ENCODE measurements at places on chromosomes 12 and 14.
A peak's percentile ranks its signal among the peaks of the same experiment; 100 is the strongest.

- no peak for DNase-seq
Observed at GRCh38 chr14:102986810-102987579, 64.5 kb downstream of the AMN start.

- DNase-seq, result no peak
Observed at GRCh38 chr14:50320283-50320682, 8.2 kb downstream of the DMAC2L start.

DNA sequence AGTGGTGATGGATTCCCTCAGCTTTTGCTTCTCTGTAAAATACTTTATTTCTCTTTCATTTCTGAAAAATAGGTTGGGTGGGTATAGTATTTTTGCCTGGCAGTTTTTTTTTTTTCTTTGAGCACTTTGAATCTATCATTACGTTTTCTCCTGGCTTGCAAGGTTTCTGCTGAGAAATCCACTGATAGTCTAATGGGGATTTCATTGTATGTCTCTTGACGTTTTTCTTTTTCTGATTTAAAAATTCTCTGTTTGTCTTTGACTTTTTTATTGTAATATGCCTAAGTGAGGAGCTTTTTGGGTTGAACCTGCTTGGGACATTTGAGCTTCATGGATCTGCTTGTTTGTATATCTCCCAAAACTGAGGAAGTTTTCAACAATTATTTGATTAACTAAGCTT, 606.0 kb downstream of the KCNH5 start:
- no peak for DNase-seq

- no peak for DNase-seq
Observed at GRCh38 chr14:80404413-80404812, 193.1 kb upstream of the DIO2 start.

GRCh38 chr14:36509069-36509917, 10.7 kb downstream of the NKX2-1 start:
- peak; percentile 13 for DNase-seq

DNA sequence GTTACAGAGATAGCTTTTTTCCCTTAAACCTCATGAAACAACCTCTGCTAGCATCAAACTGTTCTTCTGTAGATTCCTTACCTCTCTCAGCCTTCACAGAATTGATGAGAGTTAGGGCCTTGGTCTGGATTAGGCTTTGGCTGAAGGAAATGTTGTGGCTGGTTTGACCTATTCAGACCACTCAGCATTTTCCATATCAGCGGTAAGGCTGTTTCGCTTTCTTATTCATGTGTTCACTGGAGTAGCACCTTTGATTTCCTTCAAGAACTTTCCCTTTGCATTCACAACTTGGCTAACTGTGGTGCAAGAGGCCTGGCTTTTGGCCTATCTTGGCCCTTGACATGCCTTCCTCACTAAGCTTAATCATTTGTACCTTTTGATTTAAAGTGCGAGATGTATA, 50.7 kb upstream of the NRXN3 start:
- DNase-seq, result no peak

DNA sequence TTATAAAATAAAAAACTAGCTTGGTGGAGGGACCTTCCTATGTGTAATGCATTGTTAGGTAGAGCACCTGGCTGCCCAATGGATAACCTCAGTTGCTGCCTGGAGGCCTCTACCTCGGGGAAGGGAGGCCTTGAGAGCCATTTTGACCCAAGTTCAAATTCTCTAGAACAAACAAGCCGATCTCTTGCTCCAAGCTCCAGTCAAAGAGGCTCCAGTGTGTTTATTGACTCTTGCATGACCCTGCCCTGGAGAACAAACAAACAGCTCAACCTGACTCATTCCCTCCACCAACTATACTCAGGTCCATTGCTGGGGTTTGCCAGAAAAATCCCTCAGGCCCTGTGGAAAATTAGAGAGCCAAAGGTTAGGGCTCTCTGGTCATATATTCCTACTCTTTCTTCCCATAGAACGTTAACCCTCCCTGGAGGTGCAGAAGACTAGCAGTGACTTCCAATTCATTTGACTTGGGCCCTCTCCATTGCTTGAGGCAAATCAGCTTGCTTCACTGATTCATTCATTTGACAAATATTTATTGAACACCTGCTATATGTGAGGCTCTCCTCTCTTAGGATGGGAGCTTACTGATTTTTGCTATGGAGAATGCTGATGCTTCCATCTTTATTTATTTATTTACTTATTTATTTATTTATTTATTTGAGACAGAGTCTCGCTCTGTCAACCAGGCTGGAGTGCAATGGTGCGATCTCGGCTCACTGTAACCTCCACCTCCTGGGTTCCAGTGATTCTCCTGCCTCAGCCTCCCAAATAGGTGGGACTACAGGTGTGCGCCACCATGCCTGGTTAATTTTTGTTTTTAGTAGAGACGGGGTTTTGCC, 73.7 kb upstream of the CISTR start:
- DNase-seq, result no peak

- no peak for DNase-seq
Observed at GRCh38 chr12:47814539-47815170, 5.0 kb downstream of the HDAC7 start.

DNA sequence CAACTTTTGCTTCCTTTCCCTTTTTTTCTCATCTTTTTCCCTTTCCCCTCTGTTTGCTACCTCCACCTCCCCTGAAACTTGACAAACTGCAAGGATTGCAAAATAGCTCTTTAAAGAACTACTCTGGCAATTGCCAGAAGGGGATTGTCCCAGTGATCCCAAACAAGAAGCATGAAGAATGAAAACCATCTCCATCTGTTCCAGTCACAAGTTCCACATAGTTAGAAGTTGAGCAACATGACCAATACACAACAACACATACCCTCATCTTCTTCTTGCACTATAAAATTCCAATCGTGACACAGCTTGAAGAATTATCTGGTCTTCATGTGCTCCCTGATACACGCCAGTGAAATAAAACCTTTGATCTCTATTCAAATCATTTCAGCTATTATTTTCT, 93.7 kb upstream of the USP15 start:
- DNase-seq, result no peak

- DNase-seq, result peak; percentile 60
Observed at GRCh38 chr14:50045039-50045711, 71.2 kb downstream of the VCPKMT start.

- no peak for DNase-seq
Observed at GRCh38 chr12:59408431-59408830, 187.4 kb upstream of the SLC16A7 start.

- no peak for DNase-seq
Observed at GRCh38 chr14:22429546-22430294, 159.3 kb downstream of the DAD1 start.

DNA sequence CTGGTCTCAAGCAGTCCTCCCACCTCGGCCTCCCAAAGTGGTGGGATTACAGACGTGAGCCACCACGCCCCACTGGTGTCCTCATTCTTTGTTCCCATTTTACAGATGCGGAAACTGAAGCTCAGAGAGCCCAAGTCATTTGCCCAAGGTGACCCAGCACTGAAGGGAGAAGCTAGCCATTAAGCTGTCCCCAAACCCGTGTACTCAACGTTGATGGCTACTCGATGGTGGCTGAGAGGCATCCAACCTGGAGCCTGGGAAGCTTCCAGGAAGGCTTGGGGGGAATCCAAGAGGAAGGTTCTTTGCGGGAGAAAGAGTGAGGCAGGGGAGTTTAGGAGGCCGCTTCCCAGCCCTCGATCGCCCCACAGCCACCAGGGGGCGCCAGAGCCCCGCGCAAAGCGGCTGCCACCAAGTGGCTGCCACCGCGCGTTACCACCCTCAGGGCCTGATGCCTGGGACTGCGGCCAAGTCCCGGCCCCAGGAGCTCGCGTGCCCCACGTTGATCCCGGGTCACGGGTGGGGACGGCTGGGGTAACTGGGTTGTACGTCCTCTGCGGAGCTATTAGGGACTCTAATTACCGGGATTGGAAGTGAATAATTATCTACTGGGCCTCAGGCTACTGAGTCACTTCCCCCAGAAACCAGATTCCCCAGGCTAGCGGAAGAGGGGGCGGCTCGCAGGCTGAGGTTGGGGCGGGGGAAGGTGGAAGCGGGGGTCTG, 8.8 kb upstream of the SH2B3 start:
- DNase-seq, result peak; percentile 85

- no peak for DNase-seq
Observed at GRCh38 chr12:46702581-46703344, 123.0 kb downstream of the SLC38A4 start.

DNA sequence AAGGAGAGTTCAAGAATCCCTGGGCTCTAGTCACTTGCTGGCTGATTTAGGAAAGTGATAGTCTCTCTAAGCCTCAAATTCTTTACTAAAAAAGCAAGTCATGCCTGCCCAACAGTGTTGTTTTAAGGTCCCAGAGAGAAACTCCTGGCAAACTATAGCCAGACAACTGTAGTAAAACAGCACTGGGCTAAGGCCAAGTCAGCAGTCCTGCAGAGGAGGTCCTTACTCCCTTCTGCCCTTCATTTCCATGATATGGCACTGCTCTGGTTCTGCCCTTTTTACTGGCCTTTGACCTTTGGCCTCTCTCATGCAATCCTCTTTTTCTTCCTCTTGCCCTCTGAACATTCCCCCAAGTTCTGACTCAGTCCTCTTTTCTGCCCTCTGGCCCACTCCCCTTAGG, 74.9 kb downstream of the VWF start:
- no peak for DNase-seq

DNA sequence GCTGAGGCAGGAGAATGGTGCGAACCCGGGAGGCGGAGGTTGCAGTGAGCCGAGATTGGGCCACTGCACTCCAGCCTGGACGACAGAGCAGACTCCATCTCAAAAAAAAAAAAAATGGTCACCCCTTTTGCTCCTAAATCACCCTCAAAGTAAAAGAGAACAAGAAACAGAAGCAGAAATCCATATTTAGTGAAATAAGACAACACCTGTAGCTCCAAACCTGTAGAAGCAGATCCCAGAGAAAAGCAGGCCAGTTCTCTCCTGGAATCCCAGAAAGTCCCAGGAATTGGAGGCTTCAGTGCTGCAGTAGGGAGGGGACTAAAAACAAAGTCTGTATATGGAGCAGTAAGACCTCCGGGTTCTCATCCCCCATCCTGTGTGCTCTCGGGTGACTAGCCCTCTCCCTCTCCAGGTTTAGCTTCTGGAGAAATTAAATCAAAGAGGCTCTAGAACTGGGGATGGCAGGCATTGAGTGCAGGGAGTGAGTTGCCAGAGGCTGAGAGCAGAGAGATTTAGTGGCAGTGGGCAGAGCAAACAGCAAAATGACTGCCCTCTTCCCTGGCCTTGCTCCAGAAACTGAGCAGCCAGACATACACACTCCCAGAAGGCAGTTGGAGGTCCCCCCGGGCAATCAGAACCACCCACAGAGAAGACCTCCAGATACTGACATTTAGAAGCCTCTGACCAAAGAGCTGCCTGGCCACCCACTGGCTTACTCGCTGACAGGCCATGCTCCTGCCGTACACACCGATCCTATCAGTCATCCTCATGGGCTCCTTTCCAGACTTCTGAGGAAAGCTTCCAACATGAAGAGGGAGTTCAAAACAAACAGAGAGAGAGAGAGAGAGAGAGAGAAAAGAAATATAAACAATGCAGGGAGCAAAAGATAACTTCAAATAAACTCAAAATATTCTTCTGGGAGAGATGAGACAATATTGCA, 6.3 kb upstream of the MLXIP start:
- no peak for DNase-seq

DNA sequence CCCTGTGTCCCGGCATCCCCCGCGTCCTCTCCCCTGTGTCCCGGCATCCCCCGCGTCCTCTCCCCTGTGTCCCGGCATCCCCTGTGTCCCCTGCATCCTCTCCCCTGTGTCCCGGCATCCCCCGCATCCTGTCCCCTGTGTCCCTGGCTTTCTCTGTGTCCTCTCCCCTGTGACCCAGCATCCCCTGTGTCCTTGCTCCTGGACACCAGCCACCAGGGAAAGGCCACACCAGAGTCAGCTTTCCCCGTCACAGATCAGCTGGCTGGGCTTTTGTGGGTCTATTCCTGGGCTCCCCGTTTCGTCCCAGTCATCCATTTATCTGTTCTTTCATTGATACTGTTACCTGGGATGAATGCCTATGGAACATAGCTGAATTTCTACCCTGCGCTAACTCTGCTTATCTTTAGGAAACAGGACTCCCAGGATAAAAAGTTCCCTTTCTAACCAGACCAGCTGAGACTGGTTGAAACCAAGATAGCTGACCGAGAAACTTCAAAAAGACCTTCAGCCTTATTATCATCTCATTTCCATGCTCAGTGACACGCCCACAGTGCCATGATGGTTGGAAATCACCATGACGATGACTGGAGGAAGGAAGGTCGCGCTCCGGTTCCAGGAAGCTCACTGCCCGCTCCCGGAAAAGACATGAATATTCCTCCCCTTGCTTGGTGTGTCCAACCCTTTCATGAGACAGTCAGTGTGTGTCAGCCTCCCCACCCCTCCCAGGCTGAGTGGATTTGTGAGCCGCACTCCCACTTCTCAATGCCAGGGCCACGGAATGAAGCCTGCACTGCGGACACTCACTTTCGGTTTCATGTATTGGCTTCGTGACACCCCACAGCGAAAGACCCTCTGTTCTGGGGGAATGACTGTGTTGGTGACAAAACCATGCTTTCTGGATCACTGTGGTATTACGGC, 276.4 kb upstream of the SFSWAP start:
- DNase-seq, result no peak

GRCh38 chr14:92986254-92987147, 63.6 kb downstream of the CHGA start:
- no peak for DNase-seq

DNA sequence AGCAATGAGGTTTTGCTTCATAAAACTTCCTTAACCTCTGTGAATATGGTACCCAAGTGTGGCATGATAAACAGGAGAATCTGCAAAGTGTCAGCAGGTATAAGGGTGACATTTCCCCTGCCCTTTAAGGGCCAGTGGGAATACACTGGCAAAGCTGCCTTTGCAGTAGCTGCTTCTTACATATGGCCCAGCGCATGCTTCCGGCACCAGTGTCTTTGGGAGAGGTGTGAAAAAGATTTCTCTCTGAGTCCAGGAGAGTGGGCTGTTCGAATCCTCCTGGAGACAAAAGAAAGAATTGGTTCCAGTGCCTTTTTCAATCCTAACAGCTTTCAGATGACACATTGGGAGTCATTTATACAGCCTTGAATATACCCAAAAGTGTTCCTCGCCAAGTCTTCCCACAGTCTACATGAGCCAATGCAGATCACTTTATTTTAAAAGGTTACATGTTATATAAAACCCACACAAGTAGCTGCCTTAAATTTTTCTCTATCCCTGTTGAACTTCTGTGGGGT, 437.7 kb downstream of the PRKD1 start:
- no peak for DNase-seq

DNA sequence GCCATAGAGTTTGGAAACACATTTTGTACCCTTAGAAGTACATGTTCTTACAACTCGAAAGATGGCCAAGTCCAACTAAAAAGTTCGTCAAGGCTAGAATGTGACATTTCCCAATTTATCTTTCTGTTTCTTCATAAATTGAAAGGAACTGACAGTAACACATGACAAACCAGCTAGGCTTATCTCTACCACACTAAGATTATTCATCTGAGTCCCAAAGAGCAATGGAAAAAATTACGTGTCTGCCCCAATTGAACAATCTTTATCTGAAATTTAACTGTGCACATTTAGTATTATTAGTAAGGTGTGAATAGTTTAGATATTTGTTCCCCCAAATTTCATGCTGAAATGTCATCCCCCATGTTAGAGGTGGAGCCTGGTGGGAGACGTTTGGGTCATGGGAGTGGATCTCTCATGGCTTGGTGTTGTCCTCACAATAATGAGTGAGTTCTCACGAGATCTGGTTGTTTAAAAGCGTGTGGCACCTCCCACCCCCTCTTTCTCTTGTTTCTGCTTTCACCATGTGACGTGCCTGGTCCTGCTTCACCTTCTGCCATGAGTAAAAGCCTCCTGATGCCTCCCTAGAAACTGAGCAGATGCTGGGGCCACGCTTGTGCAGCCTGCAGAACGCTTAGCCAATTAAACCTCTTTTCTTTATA, 13.3 kb downstream of the CPM start:
- no peak for DNase-seq

- no peak for DNase-seq
Observed at GRCh38 chr12:51683763-51684357, 92.8 kb downstream of the SCN8A start.
